ENCODE measurements at places on chromosomes 13 and 19. TPM values are rescaled to one million over a fixed set of nuclear protein-coding genes. Genes with fewer than 3 reads are reported as not detected.
A peak's percentile ranks its signal among the peaks of the same experiment; 100 is the strongest.

Gene SIAH3
- polyA plus RNA-seq: 0.79 TPM

Gene RASAL3
- 0.50 TPM for polyA plus RNA-seq

DNA sequence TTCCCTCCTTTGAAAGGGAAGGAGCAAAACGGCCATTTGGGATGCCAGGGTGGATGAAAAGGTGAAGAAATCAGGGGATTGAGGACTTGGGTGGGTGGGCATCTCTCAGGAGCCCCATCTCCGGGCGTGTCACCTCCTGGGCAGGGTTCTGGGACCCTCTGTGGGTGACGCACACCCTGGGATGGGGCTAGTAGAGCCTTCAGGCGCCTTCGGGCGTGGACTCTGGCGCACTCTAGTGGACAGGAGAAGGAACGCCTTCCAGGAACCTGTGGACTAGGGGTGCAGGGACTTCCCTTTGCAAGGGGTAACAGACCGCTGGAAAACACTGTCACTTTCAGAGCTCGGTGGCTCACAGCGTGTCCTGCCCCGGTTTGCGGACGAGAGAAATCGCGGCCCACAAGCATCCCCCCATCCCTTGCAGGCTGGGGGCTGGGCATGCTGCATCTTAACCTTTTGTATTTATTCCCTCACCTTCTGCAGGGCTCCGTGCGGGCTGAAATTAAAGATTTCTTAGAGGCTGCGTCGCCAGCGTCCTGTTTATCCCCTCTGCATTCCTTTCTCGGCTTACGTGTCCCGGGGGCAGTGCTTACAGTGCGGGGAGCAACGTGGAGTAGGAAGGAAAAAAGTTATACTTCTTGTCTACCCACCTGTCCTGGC is 15.2 kb upstream of the S1PR4 start:
- DNase-seq: peak; percentile 47

GRCh38 chr19:41785653-41786052 is 10.7 kb upstream of the CEACAM3 start:
- no peak for DNase-seq

DNA sequence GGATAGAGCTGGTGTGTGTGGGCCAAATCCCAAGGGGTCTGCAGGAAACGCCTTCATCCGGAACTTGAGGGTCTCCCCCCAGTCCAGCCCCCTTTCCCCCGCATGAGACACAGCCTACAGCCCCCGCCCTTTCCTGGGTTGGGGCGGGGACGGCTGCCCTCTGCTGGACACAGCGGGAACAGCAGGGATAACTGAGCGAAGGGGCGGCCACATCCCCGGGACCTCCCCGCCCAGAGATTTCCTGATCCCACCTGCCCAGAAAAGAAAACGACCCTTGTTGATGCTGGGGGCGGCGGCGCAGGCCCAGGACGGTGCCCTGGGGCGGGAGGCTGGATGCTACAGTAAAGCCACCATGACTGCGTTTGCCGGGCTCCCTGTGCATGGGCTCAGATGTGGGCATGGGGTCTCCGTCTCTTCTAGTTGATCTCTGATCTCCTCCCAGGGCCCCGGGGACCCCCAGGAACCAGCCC is 14.2 kb downstream of the ONECUT3 start:
- no peak for DNase-seq
